ENCODE measurements at places on chromosomes 7 and 10.
A peak's percentile ranks its signal among the peaks of the same experiment; 100 is the strongest.

- ATAC-seq, result peak; percentile 65
Observed at GRCh38 chr7:49398746-49399145, 374.7 kb upstream of the VWC2 start.

GRCh38 chr10:26372513-26373354 lies 65.4 kb upstream of the APBB1IP start:
- ATAC-seq, result no peak

DNA sequence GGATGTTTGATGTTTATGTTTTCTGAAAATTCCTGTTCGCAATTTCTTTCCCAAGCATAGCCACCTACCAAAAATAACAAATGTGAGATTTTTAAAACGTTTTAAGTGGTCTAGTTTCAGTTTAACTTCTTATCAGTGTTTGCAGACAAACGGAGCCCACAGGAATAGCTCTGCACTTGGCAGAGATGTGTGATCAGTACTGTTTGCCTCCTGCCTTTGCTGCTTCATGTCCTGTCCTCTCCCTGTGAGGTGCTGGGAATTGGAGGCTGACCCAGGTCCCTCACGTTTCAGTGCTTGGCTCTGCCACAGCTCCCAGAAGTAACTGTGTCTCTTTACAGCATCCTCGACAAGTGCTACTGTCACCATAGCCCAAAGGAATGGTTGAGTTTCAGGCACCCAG lies 1.2 kb downstream of the UCN3 start:
- ATAC-seq, result no peak

DNA sequence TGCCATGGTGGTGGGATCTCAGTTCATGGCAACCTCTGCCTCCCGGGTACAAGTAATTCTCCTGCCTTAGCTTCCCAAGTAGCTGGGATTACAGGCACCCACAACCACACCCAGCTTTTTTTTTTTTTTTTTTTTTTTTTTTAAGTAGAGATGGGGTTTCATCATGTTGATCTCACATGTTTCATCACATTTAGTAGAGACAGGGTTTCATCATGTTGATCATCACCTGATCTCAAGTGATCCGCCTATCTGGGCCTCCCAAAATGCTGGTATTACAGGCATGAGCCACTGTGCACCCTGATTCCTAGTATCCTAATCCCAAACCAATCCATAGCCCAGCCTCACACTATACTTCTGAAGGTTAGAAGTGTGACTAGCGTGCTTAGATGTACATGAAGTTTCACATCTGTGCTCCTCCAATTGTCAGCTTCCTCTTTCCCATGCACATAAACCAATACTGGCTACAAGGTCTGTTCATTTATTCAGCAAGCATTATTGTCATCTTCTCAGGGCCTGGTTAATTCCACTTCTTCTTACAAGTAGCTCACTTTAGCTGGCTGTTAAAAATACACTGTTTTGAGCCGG lies 6.8 kb upstream of the NAT16 start:
- ATAC-seq, result no peak

- no peak for ATAC-seq
Observed at GRCh38 chr7:445563-446288, 73.9 kb downstream of the PDGFA start.

GRCh38 chr10:69248117-69248730 lies 28.1 kb downstream of the HKDC1 start:
- ATAC-seq, result no peak

DNA sequence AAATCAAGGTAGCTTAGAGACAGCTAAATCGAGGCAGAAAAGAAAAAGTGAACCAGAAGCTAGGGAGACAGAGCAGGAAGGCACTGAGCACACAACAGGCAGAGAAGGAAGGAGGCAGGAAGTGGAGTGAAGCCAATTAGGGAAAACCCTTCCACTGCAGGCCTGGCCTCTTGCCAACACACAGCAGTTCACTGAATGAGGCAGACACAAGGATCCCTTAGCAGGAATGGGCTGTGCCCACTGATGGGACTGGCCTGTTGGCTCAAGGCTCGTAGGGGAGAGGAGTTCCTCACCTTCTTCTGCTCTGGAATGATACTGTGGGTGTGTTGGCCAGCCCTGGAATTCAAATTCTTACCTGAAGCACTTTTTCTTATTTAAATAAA lies 220.3 kb upstream of the STK17A start:
- no peak for ATAC-seq

DNA sequence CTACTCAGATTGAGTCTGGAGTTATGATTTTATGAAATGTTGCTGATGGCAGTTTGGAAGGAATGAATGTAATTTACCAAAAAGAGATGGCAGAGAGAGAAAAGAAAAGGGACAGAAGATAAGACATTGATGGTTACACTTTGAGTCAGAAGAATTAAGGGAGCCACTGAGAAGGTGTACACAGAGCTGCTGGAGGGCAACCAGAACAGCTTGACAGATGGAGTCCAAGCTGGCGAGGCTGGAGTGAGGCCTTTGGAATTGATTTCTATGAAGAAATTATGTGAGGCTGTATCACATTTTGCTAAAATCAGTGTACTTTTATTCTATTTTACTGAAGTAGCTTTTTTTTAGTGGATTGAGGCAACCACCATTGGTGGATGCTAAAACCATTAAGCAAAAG lies 740.5 kb downstream of the REEP3 start:
- no peak for ATAC-seq

DNA sequence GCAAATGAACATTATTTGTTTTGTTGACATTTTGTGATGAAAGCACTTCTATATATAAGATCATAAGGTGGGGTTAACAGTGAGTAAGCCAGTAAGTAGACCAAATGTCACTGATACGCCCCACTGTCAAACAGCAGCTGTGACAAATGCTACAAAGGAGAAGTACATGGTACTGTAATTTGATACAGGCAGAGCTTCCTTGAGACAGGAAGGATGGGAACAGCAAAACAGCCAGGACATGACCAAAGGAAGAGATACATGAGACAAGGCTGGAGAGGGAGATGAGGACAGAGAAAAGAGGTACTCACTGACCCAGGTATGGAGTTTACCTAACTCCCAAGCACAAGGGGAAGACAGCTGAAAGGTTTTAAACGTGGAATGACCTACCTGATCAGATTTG lies 127.0 kb downstream of the SRPK2 start:
- ATAC-seq, result peak; percentile 60

DNA sequence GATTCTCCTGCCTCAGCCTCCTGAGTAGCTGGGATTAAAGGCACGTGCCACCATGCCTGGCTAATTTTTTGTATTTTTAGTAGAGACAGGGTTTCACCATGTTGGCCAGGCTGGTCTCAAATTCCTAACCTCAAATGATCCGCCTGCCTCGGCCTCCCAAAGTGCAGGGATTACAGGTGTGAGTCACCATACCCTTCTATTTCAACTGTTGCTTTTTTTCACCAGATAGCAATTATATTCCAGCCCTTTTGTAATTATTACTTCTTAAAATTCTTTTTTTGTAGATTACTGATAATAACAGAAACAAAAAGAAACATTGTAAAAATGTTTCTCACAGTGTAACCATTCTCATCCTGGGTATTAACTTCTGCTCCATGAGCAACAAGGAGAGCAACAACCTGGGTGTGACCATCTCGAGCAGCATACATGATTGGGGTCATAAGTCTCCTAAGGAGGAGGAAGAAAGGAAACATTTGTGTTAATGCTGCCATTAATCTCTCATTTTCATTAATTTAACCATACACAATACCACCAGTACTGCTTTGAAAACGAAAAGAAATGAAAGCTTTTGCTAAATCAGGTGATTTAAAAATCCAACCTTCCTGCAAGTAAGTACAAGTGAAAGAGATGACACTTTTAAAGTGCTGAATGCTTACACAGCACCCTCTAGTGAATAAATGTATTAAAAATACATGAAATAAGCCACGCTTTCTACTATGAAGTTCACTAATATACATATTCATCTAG lies 41.8 kb downstream of the ASZ1 start:
- ATAC-seq, result peak; percentile 95

DNA sequence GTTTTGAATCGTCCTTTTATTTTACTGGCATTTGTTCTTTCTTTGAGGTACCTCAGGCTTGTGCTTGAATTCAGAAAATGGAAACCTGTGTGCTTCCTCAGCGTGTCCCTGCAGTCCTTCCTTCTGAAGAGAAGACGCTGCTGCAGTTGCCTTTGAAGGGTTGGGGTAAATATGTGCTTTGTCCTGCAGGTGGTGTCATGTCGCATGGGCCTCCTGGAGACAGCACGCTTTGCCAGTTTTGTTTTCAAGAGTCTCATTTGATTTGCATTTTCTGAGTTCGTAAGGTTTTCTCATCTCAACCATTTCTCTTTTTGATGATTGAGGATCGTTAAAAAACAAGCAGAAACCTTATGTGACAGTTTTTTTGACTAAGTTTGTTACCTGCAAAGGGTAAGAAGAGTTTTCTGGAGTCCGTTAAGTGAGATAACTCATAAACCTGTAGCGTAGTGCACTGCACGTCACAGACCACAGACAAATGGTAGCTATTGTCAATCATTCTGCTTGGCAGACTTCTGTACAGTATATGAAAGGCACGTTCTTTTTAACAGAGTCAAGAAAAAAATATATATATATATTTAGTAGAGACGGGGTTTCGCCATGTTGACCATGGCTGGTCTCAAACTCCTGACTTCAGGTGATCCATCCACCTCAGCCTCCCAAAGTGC lies 57.0 kb downstream of the CDC123 start:
- peak; percentile 70 for ATAC-seq

DNA sequence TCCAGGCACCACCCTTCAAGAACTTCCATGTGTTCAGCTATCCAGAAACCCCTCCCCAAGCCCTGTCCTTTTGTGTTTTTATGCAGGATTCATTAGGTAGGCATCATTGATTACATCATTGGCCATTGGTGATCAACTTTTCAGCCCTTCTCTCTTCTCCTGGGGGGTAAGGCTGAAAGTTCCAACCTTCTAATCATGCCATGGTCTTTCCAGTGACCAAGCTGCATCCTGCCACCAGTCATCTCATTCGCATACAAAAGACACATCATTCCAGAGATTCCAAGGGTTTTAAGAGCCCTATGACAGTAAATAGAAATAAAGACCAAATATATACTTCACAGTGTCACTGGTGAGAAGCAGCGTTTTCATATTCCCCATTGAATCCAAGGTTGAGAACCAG lies 48.2 kb downstream of the DNAJC12 start:
- ATAC-seq, result no peak

- no peak for ATAC-seq
Observed at GRCh38 chr7:110454713-110455112, 636.2 kb upstream of the LRRN3 start.

- no peak for ATAC-seq
Observed at GRCh38 chr7:49986191-49986590, 106.9 kb downstream of the ZPBP start.

DNA sequence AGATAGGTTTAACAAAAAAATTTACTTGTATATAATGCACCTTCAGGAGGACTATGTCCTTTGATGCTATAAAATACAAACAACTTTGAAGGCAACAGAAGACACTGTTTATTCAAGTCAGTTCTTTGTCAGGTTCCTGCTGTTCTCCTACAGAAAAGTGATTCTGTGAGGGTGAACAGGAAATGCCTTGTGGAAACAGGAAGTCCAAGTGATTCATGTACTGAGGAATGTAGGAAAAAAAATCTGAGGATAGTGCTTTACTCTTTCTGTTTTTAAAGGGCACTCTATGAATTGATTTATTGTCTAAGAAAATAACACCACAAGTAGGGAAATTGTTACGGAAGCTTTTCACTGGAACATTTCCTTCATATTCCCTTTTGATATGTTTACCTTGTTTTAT lies 171.9 kb downstream of the HDAC9 start:
- peak; percentile 87 for ATAC-seq

GRCh38 chr10:1896153-1896552 lies 158.8 kb upstream of the ADARB2 start:
- no peak for ATAC-seq

- ATAC-seq, result no peak
Observed at GRCh38 chr7:601036-601594, 81.5 kb upstream of the PDGFA start.

- ATAC-seq, result no peak
Observed at GRCh38 chr10:11338160-11338844, 273.1 kb downstream of the USP6NL start.

DNA sequence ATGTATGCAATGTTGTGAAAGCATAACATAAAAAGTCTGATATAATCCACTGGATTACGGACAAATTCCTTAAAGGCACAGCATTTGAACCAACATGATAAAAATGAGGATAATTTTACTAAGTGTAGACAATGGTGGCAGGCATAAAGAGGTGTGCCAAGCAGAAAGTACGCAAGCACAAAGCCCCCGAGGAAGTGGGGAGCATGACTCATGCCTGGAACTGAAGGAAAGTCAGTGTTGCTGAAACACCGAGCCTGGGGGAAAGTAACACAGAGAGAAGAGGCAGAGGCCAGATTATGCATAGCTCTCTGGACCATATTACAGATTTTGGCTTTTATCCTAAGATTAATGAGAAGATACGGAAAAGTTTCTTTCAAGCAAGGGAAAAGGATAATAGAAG lies 490.0 kb upstream of the PHF14 start:
- ATAC-seq, result no peak

DNA sequence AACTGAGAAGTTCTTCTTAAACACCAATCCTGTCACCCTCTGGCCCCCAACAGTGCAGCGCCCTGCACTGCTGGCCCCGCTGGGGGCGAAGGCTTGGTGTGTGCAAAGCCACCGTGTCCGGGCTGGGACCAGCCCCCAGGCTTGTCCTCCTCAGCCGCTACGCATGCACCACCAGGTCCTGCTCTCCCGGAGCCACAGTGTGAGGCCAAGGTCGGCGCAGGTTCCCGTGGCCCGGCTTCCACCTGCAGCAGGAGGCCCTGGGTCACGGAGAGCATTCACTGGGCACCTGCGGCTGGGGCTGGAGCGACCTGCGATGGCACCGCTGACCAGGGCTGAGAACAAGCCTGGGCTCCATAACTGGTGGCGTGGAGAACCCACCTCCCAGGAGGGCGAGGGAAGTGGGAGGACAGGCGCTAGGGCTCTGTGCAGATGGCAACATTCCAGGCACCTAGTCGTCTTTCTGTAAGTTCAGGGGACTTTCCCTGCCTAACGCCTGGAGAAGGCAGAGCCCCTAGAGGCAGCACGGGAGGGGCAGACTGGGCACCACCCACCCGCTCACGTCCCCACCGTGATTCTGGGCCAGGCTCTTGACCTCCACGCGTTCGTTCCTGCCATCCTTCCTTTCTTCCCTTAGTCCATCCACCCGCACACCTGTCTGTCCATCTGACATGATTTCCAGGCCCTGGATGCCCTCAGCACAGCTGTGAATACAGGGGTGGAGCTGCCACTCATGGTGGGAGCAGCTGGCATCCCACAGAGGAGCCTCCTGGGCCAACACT lies 271.6 kb downstream of the ELFN1 start:
- no peak for ATAC-seq

DNA sequence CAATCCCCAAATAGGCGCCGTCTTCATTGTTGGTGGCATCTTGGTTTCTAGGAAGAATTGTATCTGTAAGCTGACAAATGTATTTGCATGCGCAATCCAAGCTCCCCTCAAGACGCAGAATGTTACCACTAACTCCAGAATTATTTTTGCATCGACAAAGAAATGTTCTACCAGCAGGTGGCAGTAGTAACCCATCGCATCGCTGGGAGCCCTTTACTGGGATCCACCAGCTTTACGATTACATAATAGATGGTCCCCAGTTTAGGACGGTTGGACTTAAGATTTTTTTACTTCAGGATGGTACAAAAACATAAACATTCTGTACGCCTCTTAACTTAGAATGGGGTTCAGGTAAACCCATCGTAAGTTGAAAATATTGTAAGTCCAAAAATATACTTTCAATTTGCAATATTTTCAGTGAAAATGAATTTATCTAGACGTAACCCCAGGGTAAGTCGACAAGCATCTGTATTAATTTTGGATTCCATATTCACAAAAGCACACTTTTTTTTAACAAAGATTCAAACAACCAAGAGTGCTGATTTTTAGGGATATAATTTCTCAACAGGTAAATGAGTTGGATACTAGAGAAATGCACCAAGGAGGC lies 114.0 kb upstream of the COBL start:
- ATAC-seq, result no peak

All from SK-N-SH treated with all-trans-retinoic acid at 6 μM for 48 hours (cell line).